ENCODE measurements at places on chromosomes 2 and 18.

DNA sequence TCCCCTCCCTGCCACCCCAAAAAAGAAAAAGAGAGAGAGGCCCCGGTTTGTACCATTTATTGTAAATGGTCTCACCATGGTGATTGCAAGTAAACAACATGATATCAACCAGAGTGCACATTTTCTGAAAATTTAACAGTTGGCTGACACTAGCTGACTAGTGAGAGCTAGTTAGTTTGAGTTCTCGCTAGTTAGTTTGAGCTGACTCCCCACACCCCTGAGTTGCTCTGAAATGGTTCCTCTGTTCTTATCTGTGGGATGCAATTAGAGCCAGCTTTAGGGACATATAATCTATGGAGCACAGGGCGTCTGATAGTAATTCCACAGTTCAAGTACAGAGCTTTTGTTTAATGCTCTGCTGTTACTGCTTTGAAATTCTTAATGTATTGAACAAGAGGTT, 13.1 kb downstream of the CASP10 start:
- no peak for DNase-seq

GRCh38 chr2:70958759-70959158, 19.7 kb upstream of the ANKRD53 start:
- DNase-seq: no peak

DNA sequence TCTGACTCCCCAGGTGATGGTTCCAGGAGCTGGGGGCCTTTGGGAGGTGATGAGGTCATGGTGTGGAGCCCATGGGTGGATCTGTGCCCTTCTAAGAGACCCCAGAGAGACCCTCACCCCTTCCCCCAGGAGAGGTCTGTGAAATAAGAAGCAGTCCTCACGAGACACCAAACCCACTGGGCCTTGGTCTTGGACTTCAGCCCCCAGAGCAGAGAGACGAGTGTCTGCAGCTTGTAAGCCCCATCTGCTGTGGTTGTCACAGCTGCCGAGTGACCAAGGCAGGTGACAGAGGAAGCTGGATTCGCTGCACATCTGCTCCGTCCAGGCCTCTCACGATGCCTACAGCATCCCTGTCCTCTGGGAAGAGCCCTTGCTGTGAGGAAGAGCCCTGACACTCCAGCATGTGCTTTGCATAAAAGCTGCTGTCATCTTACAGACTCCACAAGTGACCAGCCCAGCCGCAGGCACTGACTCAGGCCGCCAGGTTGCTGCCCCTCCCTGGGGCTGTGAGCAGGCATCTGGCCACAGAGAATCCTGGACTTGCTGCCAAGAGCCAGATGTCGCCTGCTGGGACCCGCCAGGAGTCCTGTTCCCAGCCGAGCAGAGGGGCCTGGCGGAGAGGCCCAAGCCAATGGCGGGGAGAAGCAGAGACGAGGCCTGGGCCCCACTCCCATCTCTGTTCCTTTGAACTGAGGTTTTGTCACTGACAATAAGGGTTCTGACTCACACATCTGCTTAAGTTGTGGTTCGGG, 150.8 kb downstream of the PXDN start:
- no peak for DNase-seq

DNA sequence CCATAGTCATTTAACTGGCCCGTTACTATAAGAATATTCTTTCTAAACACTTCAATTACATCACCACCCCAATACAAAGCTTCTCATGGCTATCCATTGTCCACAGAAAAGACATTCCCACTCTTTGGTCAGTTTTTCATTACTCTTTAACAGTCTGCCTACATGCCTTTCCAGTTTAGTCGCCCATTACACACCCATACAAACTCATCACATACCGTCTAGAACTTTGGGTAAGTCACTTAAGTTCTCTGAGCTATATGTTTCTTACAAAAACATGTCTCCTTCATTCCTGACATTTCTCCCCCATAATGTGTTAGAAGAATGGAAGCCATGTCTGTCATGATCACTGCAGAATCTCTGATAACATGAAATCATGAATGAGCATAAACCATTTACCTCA, 108.2 kb upstream of the STK17B start:
- no peak for DNase-seq

DNA sequence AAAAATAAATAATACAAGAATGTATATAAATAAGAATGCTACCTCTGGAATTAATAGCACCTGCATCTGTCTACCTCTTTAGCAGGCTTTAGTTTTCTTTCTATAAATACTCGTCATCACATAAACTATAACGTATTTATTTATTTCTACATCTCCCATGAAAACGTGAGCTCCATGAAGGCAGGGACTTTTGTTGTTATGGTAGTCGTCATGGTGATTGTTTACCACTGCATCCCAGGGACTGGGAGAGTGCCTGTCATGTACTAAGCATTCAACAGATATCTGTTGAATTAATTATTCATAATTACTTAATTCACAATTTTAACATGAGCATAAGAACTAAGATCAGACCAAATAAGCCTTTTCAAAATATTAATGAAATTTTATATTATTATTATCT, 386.6 kb downstream of the NRXN1 start:
- no peak for DNase-seq

- no peak for DNase-seq
These were observed 40.1 kb upstream of the GALNT5 start for GRCh38 chr2:157217409-157217808.

DNA sequence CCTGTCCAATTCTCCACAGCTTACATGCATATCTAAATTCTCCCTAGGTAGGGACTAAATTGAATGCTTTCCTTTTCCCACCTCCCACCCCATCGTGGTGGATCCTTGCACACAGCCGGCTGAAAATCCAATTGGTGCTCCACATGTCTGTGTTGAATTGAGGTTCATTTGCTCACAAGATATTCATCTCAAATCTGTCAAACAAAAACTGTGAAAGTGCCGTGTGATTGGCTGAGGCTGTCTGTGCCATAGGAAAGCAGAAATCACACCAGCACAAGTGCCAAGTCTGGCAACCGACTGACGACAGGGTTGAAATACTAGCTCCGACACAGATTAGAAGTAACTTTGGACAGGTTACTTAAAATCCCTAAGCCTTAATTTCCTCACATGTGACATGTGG, 823.3 kb downstream of the TDRD15 start:
- DNase-seq: no peak

DNA sequence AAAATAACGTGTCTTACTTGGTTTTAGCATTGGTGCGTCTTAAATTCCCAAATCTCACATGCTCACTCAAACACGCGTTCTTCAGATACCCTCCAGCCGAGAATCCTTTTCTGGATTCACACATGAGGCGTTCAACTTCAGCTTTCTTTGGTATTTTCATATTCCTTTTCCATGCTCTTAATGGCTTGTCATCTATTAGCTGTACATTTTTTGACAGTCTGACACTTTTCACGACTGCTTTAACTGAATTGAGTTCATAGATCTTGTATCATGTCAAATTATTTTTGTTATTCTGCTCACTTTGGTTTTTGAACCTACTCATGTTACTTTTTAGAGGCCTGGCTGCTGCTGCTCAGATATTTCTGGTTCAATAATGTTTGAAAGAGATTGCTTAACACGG, 59.0 kb downstream of the INPP5D start:
- no peak for DNase-seq

DNA sequence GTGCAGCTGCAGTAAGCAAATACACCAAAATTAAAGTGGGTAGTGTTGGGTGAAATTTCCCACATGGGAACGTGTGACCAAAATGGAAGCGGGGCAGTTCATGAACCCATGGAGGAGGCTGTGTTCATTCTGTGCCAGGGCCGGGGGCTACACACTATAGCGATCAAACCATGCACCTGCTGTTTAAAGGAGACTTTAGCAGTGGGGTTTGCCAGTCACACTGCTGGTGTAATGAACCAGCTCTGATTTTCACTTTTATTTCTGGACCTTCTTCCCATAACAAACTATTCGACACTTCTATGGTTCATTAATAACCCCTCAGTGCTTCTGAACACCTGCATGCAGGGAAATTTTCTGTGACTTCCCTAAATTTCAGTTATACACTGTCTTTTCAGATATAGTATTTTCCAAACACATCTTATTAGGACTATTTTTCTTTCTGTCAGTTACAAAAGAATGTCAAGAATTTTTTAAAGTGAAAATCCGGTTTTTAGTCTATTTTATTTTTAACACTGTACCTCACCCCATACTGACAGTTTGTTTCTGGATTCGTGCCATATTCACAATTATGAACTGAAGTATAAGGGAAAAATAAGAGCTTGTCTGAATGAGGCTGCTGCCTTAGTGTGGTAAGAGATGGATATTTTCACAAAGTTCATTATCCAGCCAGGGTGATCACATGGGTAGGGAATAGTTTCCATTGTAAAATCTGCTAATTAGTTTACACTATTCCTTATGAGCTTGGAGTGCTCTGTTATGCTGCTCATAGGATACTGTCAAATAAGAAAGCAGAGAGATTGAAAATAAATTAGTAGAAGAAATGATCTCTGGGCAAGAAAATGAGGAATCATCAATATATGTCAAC, 111.3 kb upstream of the CAVIN2 start:
- no peak for DNase-seq

- no peak for DNase-seq
These were observed 2.4 kb upstream of the HOXD12 start for GRCh38 chr2:176096986-176097819.

DNA sequence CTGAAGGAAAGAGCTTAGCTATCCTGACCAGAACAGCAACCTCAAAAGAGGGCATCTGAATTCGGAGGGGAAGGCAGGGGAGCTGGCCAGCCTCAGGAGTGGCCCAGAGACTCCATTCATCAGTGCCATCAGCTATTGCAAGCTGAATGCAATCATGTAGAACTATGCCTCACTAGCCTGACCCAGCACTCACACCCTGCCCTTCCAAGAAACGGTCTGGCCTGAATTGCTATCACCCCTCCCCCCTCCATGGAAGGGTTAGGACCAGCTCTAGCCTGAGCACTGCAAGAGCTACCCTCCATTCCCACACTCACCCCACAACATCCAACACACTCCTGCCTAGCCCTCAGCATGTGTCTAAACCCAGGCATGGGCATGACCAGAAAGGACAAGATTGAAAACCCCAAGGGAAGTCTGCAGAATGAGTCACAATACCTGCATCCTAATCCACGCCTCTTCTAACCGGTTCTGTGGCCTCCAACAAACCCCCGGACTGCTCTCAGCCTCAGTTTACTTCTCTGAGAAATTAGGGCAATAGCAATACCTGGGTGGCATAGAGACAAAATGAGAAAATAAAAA, 120.3 kb downstream of the BCL11A start:
- no peak for DNase-seq

- no peak for DNase-seq
These were observed 9.0 kb downstream of the GBX2 start for GRCh38 chr2:236158969-236159777.

DNA sequence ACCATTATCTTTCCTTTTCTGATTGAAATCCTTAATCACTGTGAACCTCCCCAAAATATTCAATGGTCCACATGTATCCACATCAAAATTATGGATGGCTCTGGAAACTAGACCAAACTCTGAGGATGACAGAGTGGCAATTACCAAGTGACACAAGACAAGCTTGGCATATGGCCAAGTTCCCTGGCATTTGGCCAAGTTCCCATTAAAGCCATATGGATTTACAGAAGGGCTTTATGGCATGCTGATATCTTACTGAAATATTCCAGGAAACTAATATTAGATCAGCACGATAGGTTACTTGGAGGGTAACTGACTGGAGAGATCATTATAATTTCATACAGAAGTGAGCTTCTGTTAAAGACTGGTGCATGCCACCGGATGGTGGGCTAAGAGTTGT, 21.9 kb upstream of the CERS6 start:
- no peak for DNase-seq

DNA sequence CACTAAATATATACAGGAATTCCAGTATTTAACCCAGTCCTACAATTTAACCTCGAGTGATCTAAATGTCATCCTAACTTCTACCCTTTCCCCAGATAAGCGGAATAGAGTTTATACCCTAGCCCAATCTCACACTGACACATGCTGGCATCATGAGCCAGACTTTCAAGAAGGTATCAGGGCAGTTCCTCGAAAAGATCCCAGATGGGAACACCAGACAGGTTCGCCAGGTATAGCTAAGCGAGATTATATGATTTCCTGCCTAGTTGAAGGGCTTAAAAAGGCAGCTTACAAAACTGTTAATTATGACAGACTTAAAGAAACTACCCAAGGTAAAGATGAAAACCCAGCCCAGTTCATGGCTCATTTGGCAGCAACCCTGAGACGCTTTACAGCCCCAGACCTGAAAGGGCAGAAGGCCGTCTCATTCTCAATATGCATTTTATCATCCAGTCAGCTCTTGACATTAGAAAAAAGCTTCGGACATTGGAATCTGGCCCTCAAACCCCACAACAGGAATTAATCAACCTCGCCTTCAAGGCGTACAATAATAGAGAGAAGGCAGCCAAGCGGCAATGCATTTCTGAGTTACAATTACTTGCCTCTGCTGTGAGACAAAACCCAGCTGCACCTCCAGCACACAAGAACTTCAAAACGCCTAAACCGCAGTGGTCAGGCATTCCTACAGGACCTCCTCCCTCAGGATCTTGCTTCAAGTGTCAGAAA, 668.2 kb upstream of the PKDCC start:
- DNase-seq: no peak

DNA sequence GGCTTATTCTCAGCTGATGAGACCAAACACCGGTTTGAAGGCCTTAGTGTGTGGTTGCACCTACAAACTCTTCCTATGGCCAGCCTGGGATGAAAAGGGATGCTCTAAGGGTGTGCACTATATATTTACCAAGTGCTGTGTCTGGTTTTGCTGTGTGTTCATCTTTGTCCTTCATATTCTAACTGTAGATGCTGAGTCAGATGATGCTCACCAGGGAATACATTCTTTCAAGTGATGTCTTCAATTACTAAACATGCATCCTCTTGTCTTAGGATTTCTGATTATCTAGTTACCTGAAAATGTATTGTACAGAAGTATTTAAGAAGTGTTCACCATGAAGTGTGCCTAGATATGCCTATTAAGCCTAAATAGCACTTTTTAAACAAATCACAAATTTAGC, 1111.6 kb upstream of the ZEB2 start:
- no peak for DNase-seq

- DNase-seq: no peak
These were observed 47.8 kb downstream of the ZAP70 start for GRCh38 chr2:97761192-97761591.
